Esophagus squamous epithelium (tissue), 5 donors: ENCODE measurements at places on chromosomes 16 and 17.

DNA sequence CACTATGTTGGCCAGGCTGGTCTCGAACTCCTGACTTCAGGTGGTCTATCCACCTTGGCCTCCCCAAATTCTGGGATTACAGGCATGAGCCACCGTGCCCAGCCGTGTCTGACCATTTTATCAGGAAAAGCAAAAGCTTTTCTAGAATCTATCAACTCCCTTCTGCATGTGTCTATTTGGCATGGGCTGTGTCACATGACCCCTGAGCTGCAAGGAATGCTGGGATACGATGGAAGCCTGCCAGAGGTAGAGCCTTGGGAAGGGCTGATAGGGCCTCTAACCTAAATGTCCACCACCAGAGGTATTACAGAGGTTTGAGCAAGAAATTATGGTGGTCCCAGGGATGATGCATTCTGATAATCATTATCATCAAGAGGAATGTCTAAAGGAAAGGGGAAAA is 616.2 kb downstream of the WWOX start:
- no peak for DNase-seq

DNA sequence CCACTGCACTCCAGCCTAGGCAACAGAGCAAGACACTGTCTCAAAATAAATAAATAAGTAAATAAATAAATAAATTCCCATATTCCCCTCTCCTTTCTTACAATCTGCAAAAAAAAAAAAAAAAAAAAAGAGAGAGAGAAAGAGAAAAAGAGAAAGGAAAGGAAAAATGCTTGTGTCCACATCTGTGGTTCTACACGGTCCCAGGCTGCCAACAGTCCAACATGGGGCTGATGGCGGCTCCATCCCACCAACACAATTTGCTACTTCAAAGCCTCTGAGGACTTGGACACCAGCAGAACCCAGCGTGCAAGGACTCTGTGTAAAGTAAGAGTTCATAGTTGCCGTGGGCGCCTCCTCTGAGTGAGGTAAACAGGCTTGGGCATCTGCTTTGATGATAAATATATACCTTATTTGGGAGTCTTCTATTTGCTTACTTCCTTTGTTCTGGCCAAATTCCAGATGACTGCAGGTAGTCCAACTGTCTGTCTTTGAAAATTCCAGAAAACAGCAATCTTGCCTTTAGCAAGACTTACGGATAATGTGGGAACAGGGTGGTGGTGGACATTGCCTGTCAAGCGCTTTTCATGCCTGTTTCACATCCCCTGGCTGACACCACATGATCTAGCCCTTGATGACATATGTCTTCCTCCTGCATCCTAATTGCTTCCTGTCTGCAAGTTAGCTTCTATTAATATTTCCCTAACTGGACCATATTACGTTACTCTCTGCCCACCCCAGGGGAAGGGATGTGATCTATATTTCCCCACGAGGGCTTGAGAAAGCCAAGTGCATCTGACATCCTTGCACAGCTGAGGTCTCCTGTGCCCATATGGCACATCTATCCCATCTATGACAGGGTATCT is 10.1 kb downstream of the LITAF start:
- no peak for DNase-seq

- no peak for DNase-seq
Measured at GRCh38 chr16:17396762-17397498, 73.8 kb downstream of the XYLT1 start.

DNA sequence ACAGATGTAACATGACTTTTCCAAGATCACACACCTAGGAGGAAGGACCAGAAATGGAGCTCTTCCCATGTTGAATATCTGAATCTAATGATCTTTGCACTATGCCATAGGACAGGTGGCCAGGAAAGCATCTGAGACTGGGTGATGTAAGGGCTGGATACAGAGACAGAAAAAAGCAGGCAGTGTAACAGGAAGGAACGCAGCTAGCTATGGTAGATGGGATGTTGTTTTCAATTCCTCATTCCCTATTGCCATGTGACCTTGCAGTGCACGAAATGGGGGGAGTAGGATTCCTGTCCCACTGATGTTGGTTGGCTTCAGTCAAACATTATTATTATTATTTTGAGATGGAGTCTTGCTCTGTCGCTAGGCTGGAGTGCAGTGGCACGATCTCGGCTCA is 3.7 kb upstream of the NPIPB15 start:
- DNase-seq: no peak

GRCh38 chr17:79810130-79811010 is 13.5 kb upstream of the CBX8 start:
- no peak for DNase-seq

DNA sequence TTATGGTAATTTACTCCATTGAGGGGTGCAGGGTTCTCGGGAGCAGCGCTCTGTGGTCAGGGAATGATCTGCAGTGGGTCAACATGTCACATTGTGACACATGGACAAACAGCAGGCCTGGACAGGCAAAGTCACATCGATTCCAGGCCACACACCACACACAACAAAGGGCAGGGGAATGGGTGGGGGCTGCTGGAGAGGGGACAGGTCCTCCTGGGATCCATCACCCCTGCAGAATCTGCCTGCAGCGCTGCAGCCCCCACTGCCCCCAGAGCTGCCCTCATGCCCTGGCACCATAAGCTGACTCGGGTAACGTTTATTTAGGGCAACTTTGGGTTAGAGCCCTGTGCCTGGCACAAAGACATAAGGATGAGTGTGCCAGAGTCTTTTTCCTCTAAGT is 9.1 kb downstream of the PEMT start:
- DNase-seq: no peak
